ENCODE measurements at places on chromosomes 12 and 14.

DNA sequence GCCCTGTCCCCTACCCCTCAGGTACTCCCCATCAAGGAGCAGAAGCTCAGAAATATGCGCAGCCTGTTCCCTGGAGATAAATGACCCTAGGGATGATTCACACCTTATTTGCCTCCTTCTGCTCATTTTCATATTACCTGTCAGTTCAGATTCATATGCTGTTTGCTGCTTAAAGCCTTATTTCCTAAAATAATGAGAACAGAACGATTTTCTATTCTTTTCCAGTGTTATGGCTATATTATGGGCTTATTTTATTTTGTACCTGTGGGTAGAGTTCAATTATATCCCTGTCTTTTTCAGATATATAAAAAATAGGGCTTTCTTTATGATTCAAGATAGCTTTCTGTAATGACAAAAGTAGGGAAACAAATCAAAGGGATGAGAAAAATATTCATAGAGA lies 224.8 kb downstream of the RPAP3 start:
- no peak for DNase-seq

DNA sequence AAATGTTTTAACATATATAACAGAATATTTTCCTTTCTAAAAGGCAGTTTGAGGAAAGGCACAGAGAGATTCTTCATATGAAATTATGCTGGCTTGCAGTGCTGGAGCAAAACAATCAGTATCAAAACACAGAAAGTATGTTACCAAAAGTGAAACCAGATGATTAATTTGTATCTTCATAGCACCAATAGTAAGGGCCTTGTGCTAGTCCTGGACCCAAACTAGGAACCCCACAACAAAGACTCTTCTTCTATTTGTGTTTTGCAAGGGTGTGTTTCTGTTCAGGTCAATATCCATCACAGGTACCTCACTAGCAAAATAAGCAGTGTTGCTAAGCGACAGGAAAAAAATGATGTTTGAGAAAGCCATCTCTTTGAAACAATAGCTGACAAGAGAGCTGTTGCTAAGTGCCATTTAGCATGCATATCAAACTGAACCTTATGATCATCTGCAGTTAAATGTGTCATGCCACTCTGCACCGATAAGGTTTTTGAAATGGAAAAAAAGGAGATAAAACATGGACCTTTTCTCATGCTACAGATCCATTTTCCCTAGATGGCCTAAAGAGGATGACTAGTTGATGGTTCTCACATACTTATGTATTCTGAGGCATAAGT lies 196.2 kb upstream of the ALG10 start:
- DNase-seq = no peak

DNA sequence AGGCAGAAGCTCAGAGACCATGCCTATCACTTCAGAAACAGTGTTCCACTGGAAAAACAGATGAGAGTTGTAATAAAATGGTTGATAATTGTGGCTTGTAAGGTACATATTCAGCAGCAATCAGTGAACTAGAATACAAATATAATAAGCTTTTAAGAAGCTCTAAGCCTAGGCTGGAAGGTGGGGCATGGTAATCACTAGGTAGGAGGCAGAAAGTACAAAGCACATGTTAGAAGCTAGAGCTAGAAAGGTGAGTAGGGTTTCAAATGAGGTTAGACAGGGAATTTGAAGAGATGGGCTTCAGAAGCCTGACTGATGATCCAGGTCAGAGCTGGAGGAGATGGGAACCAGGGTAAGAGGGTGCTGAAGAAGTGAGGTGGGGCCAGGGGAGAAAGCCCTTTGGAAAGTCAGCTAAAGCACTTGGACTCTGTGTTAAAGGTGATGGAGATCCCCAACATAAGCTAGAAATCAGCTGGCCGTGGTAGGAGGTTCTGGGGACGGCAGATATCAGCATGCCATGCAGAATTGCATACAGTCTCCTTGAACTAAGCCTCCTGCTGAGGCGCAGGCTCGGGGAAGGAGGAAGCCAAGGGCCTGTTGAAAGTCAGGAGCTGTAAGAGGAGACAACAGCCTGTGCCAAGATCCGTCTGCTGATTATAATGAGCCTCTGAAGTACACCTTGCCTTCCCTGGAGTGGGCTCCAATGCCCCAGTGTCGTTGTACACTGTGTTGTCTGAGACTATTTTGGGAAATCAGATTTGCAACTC lies 659.4 kb downstream of the BCL11B start:
- no peak for DNase-seq

DNA sequence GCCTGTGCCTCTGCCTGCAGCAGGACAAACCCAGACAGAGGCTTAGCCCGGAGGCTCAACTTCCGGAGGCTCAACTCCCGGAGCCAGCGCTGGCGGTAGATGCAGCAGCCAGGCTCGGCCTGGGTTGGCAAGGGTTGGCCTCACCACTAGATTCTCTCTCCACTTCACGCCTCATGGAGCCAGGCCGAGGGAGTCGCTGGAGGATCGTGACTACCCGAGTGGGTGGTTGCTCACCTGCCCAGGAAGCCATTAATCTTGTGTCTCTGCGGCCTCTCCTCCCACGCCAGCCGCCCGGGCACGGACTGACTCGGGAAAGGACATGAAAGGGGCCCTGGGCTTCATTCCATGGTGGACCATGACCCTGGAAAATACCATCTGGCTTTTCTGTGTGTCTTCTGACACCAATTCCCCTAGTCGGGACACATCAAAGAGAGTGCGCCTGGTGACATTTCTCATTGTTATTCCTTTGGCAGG lies 20.8 kb downstream of the ESRRB start:
- DNase-seq = no peak

GRCh38 chr14:102055181-102055901 lies 31.5 kb downstream of the HSP90AA1 start:
- DNase-seq = no peak

DNA sequence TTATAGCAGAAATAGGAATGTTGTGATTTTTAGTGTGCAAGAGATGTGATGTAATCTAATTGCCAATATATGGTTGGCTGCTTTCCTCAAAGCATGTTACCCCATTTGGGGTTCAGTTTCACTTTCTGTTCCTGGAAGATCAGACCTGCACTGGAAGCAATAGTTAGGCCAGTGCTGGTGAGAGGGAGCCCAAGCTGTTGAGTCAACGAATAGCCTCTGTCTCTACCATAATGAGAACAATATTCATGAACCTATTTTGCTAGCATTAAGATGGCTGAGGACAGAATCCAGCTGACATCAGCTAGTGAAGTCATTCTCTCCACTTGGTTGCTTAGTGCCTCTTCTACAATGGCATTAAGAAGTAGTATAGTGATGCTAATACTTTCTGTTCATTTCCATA lies 379.9 kb upstream of the DCN start:
- peak; percentile 15 for DNase-seq

DNA sequence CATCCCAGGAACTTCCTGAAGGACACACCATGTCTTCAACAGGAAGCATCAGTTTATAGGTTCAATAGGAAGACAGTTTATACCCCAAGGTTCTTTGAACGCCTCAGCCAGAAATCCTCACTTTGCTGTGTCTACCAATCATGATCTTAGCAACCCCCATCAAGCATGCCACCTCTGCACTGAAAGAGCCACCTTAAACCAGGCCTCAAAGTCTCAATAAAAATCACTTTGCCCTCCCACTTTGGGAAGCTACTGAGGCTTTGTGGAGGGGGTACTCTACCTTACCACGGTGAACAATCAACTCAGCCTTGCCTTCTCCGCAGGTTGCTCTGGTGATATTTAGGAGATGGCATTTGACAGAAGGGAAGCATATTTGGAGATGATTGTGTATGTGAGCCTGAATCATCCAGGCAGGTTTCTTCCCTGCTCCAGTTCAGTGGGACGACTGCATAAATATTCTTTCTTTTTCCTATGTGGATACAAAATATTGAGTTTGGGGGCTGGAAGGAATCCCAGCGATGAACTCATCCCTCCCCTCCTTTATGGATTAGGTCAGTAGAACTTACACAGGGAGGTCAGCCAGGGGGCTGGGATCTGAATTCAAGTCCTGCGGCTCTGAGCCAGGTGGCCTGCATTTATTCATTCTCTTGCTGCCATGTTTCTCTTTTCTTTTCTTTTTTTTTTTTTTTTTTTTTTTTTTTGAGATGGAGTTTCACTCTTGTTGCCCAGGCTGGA lies 42.8 kb upstream of the VASH1 start:
- no peak for DNase-seq

GRCh38 chr12:131454418-131455217 lies 256.3 kb upstream of the SFSWAP start:
- DNase-seq = peak; percentile 74

DNA sequence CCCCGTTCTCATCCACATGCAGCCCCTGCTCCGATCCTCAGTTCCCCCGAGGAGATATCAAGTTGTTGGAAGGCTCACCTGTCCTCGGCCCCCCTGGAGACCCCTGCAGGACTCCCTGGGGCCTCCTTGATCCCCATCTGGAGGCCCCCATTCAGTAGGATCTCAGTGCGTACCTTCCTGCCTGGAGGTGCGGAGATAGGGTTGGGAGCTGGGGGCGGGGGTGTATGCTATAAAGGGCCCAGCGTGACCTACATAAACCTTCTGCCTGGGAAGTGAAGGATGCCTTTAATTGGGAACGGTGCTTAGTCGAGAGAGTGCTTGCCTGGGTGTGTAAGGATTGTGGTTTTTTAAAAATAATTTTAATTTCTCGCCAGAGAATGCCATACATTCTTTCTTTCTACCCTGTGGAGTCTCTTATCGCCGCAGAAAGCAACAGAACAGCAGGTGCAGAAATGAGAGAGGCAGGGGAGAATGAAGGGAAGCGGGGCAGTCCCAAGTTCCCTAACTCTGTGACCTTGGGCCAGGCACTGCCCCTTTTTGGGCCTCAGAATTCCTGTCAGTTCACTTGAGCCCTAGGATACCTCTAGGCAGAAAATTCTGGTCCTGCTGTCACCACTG lies 153.7 kb downstream of the TSPAN9 start:
- DNase-seq = no peak

DNA sequence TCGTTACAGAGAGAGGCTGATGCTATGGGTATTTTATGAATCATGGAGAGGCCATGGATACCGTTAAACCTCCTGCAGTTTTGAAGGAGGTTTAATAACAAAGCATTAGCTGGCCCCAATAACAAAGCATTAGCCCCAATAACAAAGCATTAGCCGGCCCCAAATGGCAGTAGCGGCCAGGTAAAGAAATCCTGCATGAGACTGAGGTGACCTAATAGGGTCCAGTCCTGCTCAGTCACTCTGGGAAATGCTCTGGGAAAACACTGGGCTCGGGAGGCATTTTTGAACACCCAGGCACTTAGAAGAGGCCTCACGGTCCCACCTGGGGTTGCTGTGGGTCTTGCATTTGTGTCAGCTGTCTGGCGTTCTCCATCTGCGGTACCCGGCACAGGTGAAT lies 776 bp upstream of the RIN3 start:
- no peak for DNase-seq

GRCh38 chr14:56686416-56686815 lies 106.8 kb downstream of the TMEM260 start:
- peak; percentile 3 for DNase-seq

- peak; percentile 31 for DNase-seq
These were observed 139.6 kb downstream of the PRKCH start for GRCh38 chr14:61460718-61461611.

- DNase-seq = peak; percentile 77
These were observed 10.6 kb downstream of the CEP128 start for GRCh38 chr14:80930836-80931389.

GRCh38 chr14:56328021-56328420 lies 209.8 kb downstream of the PELI2 start:
- no peak for DNase-seq

DNA sequence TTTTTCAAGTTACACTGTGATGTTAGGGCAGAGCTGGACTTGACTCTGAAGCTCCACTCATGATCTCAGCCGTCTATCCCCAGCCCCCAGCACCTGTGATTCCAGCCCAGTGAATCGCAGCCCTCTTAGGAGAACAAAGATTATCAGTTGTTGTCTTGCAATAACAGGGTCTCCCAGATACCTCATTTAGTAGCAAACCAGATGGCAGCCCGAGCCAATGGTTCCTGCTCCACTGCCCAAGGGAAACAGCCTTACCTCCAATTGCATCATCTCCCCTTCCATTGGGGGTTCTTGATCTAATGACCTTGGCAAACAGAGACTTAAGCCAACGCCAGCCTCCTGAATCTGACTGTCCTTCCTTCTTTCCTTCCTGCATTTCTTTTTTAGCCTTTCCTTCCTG lies 371.2 kb downstream of the BCL11B start:
- DNase-seq = no peak

GRCh38 chr14:102034301-102034700 lies 52.5 kb downstream of the HSP90AA1 start:
- DNase-seq = no peak

DNA sequence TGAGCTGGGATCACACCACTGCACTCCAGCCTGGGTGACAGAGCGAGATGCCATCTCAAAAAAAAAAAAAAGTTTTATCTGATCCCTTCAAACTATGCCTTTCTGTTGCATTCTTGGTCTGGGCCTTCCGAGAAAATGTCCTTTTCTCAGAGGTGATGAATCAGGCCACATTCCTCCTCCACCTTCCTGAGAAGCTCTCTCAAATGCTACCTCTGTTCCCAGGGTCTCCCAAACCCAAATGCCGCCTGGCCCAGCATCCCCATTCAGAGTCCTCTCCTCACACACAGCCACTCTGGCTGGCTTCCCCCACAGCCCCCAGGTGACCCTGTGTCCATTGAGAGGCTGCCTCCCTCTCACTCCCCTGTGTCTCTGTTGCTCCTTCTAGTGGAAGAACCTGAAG lies 19.7 kb upstream of the TMED10 start:
- no peak for DNase-seq
